ENCODE measurements at places on chromosomes 2 and 18. TPM values are rescaled to one million over a fixed set of nuclear protein-coding genes. Genes with fewer than 3 reads are reported as not detected.

Gene G6PC2
- not detected for total RNA-seq

DNA sequence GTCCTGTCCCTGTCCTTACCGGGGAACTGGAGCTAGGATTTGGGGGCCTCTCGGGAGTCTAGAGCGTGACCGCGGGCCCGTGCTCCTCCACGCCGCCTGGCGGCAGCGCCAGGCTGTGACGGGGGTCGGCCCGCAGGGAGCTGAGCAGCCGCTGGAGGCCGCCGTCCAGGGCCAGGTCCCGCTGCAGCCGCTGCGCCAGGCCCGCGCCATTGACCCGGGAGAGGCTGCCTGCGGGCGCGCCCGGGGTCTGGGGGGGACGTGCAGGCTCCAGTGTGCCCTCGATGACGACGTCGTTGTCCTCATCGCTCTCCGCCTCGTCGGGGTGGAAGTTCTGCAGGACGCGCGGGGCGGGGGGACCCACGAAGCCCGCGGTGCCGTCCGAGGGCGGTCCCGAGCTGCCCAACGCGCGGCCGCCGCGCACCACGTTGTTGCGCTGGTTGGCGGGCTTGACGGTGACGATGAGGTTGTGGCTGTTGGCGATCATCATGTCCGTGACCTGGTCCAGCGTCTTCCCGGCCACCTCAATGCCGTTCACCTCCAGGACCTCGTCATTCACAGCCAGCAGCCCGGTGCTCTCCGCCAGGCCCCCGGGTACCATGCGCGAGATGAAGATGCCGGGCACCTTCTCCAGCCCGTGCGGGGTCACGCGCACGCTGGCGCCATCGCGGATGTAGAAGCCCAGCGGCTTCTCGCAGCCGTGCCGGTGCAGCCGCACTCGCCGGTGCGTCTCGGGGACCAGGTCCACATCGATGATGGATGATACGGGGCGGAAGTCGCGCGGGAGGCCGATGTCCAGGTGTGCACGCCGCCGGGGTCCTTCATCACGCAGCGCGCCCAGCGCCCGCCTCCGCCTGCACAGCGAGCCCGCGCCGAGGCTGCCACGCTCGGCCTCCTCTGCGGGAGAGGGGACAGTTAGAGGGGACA lies 50.9 kb downstream of the ADNP2 start:
- DNase-seq = peak; percentile 70

Gene CDH2
- total RNA-seq = 1.8 TPM

GRCh38 chr2:60331115-60331809 lies 222.2 kb downstream of the BCL11A start:
- no peak for DNase-seq

Gene ASB1
- 8.5 TPM for total RNA-seq
